ENCODE measurements at places on chromosomes 16 and 17.

DNA sequence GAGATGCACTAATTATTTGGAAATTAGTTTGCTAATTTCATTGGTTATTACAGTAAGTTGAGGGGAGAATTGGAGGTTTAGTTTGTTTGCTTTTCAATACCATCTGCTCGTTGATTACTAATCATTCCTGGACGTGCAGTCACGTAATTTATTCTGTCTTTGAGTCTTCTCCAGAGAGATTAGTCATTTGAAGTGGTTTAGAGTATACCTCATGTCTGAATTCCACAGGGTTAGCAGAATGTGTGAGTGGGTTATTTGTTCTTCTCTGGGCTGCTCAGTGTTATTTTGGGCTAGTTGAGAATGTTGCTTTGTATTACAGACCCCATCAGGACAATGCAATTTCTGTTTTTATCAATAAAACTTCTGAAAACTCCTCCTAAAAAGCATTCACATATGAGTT, 265.0 kb downstream of the RBFOX1 start:
- no peak for DNase-seq

- DNase-seq: no peak
Observed at GRCh38 chr17:42414704-42415409, 8.2 kb downstream of the CAVIN1 start.

- DNase-seq: no peak
Observed at GRCh38 chr17:74971842-74972106, 785 bp downstream of the HID1 start.

GRCh38 chr17:46158323-46159296, 34.6 kb downstream of the KANSL1 start:
- DNase-seq: no peak

DNA sequence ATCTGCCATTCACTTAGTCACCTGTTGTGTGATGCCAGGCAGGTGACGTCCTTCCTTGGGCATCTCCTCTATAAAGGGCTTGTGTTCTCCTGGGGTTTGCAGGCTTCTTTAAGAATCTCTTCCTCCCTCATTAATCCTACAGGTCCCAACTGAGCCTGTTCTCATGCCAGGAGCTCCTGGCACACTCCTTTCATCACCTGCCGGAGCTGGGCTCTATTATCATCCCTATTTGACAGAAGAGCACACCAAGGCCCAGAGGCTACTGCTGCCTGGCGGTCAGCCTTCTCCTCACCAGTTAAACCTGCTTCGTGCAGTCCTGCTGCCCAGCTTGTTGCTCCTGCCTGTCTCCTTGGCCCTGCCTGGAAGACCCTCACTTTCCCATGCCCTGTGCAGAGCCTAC, 51.2 kb downstream of the RAI1 start:
- no peak for DNase-seq

- DNase-seq: no peak
Observed at GRCh38 chr17:77915594-77916021, 42.9 kb upstream of the TNRC6C start.

DNA sequence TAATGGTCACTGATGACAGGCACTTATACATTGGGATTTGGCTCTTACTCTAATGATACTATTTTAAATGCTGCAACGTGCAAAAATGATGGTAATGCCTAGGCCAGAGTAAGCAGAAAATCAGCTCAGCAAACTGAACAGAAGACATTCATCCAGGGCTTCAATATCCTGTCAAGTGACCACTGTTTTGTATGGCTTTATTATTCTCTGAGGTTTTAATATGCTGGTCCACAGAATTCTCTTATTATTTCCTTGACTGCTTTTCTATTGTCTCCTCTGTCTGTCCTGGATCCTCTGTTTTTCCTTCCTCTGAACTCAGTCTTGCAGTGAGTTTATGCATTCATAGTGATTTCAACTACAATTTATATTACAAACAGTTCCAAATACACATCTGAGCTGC, 90.8 kb upstream of the PMFBP1 start:
- no peak for DNase-seq

- peak; percentile 18 for DNase-seq
Observed at GRCh38 chr16:71885261-71885650, 1.3 kb upstream of the ZNF821 start.

DNA sequence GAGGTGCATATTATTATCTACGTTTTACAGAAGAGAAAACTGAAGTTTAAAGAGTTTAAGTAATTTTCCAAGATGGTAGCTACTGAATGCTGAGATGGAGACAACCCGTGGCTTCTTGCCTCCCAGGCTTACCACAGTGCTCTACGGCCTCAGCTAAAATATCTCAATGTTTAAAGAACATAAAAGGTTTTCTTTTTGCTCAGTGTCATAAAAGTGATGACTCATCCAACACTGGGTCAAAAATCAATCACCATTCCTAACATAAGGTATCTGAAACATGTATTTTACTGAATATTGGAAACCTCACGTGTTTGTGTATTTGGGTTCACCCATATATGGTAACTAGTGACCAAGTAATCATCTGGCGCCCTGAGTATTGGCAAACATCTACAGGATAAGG, 18.4 kb downstream of the ABCA9 start:
- DNase-seq: no peak

DNA sequence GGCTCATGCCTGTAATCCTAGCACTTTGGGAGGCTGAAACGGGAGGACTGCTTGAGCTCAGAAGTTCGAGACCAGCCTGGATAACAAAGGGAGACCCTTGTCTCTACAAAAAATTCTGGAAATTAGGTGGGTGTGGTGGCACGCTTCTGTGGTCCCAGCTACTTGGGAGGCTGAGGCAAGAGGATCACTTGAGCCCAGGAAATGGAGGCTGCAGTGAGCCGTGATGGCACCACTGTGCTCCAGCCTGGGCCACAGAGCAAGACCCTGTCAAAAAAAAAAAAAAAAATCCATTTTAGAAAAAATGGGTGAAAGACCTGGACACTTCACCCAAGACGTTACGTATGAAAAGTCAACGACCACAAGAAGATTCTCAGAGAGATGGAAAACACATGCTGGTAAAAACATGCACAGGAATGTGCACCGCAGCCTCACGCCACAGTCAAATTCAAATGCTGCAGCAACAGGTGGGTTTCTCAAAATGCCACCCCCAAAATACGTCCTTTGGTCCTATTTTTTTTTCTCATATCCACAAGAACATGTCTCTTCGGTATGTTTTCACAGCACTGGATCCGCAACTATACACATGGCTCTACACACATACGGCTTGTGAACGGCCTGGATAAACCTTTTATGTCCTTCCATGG, 17.1 kb downstream of the CSNK1D start:
- DNase-seq: no peak

DNA sequence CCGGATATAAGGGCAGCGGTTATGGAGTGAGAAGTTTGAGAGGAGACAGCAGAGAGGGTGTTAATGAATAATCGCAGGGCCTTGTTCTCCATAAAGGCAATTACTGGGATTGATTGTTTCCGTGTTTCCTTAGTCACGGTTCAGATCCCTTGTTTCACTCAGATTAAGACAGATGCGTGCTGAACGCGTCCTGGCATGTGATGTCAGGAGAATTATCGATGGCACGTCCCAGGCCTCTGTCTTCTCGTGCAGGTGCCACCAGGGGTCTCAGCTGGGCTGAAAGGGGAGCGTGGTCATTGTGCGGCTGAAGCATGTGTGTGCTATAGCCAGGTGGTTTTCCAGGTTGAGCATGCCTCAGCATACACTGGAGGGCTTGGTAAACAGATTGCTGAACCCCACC, 142.4 kb upstream of the NOL11 start:
- no peak for DNase-seq

- peak; percentile 95 for DNase-seq
Observed at GRCh38 chr16:70685938-70686375, at the start of gene MTSS2. Gene MTSS2, minus strand, starts transcription at chr16:70686053. Its CDS starts 262 bp downstream, at chr16:70685791.

DNA sequence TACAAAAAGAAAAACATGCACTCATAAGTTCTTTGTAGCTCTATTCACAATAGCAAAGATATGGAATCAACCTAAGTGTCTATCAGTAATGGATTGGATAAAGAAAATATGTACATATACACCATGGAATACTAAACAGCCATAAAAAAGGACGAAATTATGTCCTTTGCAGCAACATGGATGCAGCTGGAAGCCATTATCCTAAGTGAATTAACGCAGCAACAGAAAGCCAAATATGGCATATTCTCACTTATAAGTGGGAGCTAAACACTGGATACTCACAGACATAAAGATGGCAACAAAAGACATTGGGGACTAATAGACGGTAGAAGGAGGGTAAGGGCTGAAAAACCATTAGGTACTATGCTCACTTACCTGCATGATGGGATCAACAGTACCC, 5.8 kb downstream of the CMC2 start:
- no peak for DNase-seq

- no peak for DNase-seq
Observed at GRCh38 chr17:51718983-51719382, 439.5 kb downstream of the CA10 start.

GRCh38 chr16:4247460-4247784, 5.5 kb upstream of the SRL start:
- no peak for DNase-seq

GRCh38 chr17:75181110-75181509, 1.6 kb downstream of the SUMO2 start:
- peak; percentile 20 for DNase-seq

GRCh38 chr16:28260193-28260592, 32.1 kb upstream of the SBK1 start:
- no peak for DNase-seq

DNA sequence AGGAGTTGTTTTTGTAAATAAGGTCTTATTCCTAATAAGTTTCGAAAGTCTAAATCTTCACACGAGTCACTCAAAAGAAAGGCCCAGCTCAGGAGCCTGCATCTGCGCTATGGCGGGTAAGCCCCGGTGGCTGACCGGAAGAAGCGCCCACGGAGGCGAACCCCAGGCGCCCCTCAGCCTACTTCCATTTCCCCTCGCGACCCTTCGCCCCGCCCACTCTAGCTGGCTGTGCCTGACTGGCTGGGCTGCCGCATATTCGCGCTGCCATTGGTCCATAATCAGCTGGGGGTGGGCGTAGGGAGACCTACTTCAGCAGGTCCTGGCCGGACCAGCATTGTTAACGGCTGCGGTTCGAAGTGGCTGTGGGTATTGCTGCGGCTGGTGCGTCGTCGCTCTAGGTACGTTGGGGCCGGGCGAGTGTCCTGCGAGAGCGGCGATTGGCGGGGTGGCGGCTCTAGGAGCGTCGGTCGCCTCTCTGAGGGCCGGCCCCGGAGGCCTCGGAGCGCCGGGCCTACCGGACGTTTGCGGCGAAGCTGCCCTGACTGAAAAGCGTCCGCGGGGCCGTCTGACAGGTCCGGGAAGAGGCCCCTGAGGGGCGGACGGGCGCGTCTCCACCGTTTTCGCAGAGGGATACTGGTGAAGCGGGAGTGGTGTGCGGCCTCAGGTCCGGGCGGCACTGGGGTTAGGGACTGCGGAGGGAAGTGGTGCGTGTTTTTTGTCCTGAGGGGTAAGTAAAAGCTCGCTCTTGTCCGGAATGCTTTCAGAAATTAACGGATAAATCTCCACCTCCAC, at the start of gene ATF7IP2:
ATF7IP2 (plus strand) TSS at position 337 of the 792 bp plus-strand sequence. CDS start 44,560 bp downstream, outside the sequence.
- DNase-seq: peak; percentile 62

- DNase-seq: no peak
Observed at GRCh38 chr17:21140911-21141310, 14.1 kb downstream of the DHRS7B start.

DNA sequence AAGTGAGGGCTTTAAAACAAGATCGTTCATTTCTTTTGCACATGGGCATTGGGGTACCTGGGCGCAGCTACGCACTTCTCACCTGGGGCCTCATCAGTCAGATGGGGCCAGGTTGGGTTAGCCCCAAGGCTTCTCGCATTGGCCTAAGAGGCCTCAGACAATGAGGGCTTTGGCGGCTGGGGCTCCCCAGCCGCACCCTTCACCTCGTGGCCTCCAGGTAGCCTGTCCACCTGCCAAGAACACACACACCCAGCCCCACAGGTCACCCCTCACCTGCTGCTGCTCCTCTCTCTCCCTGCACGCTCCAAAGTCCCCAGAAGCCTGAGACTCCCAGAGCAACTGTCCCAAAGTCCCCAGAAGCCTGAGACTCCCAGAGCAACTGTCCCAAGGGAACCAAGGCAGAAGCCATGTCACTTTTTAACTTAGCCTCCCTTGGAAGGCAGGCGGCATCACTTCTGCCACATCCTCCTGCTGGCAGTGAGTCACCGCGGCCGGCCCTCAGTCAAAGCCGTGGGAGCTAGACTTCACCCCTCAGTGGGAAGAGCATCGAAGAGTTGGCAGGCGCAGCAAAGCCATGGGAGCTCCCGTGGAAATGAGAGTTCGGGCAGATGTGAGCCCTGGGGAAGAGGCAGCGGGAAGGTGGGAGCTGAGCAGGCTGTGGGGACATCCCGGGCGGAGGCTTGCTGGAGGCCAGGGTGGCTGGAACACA, 78.9 kb upstream of the PLCG2 start:
- DNase-seq: no peak

- no peak for DNase-seq
Observed at GRCh38 chr17:6384481-6384880, 50.4 kb downstream of the AIPL1 start.

DNA sequence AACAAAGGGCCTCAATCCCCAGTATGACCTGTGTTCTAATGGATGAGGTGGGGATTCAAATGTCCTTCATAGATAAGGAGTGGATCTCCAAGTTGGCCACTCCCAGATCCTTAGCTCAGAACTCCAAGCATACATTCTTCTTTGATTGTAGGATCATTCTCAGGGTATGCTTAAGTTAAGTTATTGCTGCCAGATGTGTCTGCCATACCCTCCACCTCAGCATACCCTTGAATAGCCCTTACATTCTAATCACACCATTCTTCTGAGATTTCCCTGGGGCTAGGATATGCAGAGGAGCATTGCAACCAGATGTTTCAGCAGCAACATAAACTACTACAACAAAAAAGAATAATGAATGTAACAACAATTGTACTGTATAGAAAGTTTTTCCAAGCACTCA, 1.6 kb upstream of the KRTAP2-4 start:
- DNase-seq: peak; percentile 31

DNA sequence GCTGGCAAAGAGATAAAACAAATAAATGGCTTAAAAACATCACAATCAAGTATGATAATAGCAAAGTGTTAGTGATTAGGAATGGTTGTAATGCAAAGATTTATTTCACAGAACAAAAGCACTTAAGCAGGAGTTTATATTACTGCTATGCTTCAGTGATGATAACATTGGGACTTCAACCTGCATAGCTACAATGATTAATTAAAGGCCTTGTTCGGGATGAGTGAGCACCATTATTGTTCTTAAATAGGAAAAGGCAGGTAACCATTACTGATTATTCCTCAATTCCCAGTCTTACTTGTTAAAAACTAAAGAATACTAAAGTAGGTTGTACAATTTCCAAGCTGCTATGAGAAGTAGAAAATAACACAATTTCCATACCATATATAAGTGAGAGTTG, 1247.5 kb upstream of the CDH8 start:
- DNase-seq: no peak

Data from GM23248 (cell line).